ENCODE measurements at places on chromosomes 6 and 20.

DNA sequence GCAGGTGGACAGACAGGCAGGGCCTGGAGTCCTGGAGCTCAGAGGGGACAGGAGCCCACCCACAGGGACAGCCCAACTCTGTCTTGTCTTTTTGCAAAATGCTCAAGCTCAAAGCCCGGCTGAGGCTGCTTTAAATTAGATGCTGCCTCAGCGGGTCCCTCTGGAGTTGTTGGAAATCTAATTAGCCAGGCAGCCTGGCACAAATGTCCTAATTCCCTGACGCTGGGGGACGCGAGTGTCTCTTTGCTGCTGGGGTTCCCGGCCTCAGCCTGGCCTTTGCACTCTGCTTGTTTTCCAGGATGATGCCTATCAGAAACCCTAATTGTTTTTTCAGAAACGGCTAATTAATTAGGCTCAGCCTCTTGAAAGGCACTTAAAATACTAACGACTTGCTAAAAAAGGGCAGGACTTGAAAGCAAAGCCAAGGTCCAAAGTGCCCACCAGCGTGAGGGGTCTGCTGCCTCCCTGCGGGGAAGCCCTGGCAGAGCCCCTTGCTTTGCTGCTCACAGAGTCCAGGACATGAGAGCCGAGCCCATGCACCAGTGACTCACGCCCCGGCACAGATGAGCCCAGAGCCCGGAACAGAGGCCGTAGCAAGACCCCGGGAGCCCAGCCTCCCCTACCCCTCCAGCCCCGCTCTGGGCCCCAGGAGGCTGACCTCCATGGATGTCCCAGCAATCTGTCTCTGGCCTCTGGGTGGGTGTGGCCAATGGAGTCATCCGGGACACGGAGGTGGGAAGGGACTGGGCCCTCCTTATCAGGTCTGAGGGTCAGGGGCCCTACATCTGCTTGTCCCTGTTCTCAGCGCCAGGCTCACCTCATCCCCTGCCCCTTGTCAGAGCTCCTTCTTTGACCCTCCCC is 46.0 kb upstream of the BHLHE23 start:
- no peak for DNase-seq

GRCh38 chr6:45658958-45659357 is 281.2 kb upstream of the SUPT3H start:
- no peak for DNase-seq

- DNase-seq, result no peak
These were observed 16.1 kb downstream of the GHRH start for GRCh38 chr20:37245216-37246150.

GRCh38 chr6:117870486-117871242 is 36.4 kb upstream of the SLC35F1 start:
- DNase-seq, result no peak

- DNase-seq, result peak; percentile 47
These were observed 1.4 kb downstream of the CLIC1 start for GRCh38 chr6:31734821-31735406.

DNA sequence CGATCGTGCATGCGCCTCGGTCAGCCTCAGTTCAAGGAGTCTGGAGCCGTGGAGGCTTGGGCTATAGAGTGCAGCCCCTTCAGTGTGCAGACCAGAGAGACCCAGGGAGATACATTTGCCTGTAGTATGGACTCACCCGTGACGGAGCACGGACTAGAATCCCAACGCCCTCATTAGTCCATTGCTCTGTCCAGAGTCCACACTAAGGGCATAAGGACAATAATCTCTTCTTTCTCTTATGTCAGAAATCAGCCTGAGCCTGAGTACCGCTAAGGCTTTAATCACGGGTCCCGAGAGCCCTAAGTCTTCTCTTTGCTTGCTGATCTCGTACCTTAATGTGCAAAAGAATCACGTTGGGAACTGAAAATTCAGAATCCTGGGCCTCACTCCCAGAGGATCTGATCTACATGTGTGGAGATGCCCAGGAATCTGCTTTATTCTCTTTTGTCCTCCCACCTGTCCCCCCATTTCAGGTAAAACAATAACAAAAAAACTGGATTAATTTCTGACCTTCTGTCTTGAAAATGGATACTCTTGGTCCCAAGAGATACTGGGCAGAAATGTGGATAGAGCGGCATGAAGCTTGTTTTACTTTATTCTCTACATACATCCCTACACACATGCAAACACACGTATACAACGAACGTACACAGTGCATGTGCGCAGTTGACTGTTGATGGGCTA is 671 bp downstream of the BPHL start:
- no peak for DNase-seq

- no peak for DNase-seq
These were observed 626.6 kb upstream of the ADGRB3 start for GRCh38 chr6:68008445-68008844.

DNA sequence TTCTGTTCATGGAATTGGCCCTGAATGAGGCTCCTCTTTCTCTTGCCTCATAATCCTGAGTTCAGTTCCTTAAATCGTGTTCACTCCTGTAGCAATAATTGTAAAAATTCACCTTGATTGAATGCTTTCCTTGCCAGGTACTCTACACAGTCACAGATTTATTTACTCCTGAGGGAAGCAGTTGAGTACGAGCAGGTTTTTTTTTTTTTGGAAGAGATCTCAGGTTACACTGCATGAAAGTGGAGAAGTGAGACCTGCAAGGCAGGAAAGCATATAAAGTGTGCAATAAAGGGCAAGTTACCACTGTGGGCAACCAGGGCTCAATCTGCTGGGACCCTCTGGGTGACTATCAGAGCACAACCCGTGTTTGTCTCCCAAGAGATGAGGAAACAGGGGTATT is 93.0 kb upstream of the DOK5 start:
- DNase-seq, result no peak

DNA sequence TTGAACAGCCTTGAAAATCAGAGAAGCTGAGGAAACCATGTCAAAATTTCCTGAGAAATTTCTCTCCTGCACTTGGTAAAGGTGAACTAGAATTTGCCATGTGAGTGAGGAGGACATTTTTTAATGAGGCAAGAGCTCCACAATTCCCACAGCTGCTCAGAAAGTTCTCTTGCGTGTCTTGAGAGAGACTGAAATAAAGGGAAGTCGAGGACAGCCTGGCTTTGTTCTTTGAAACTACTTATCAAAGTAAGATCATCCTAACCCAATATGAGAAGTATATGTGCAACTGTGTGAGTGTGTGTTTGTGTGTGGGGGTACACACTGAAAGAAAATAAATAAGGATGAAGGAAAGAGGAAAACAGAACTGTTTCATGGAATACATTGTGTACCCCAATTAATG is 163.4 kb downstream of the SLC24A3 start:
- DNase-seq, result no peak

DNA sequence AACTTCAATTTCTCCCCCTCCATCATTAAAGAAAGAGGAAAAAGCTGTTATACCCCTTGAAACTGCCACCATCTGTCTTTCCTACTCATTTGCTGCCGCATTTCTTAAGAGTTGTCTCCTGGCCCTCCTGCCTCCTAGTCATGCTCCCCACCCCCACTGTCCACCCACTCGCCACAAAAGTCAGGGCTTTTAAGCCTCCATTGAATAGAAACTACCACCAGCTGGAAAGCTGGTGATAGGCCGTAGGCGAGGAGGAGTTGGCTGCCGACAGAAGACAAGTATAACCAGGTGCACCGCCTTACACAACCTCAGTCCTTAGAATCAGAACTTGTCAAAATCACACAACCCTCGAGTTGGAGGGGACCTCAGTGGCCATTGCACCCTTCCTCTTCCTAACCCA is 67.6 kb downstream of the B3GAT2 start:
- no peak for DNase-seq

- peak; percentile 28 for DNase-seq
These were observed 40.4 kb downstream of the GNAS-AS1 start for GRCh38 chr20:58810116-58810878.

- DNase-seq, result no peak
These were observed 17.1 kb downstream of the FOXF2 start for GRCh38 chr6:1406306-1407072.

- peak; percentile 60 for DNase-seq
These were observed 20.0 kb upstream of the TRIM27 start for GRCh38 chr6:28943557-28944411.

DNA sequence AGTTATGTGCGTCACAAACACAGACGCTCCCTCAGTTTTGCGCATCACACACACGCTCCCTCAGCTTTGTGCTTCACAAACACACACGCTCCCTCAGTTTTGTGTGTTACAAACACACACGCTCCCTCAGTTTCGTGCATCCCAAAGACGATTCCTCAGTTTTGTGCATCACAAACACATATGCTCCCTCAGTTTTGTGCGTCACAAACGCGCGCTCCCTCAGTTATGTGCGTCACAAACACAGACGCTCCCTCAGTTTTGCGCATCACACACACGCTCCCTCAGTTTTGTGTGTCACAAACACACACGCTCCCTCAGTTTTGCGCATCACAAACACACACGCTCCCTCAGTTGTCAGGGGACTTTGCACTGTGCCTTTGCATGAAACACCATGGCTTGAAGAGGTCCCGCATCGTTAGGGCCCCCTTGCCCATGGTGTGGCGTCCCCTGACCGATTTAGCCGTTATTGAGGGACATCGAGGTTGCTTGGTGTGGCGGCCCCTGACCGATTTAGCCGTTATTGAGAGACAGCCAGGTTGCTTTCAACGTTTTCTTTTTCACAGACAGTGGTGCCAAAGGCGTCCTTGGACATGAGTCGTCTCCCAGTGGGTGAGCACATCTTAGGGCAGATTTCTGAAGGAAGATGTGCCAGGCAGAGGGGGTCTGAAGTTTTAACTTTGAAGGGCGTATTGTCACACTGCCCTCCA is 28.1 kb upstream of the MYT1 start:
- no peak for DNase-seq

DNA sequence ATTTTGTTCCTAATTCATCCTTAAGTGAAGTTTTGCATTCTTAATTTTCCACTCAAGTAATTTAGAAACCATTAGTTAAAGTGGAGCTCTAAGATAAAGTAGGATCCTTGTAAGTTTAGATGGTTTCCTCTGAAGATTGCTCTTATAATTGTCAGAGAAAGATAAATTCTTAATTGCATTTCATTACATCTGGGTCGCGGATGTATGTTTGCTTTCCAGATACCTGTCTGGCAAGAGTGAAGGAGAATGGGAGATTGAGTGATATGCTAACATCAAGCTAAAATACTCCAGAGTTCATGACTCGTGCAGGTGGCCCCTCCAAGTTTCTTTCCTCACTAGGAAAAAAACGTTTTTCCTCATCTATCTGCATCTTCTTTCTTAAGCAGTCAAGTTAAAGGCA is 361.8 kb downstream of the DOK5 start:
- no peak for DNase-seq

DNA sequence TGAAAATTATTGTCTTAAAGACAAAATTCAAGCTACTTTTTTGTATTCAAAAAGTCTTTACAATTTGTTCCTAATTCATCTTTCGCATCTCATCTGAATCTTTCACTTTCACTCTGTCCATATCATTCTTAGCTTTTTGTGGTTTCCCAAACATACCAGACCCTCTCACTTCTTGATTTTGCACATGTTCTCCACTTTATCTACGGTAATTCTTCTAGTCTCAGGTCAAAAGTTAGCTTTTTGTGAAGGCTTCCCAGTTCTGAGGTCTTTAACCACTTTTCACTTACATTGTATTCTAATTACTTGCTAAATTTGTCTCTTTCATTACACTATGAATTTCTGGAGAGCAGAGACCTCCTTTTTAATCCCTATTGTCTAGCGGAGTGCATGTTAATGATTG is 34.6 kb upstream of the EPHA7 start:
- DNase-seq, result no peak

Data from stimulated activated CD8-positive, alpha-beta memory T cell treated with anti-CD3 and anti-CD28 coated beads, Interleukin-15, amount 100 ng/mL, for 48 hours (primary cell).